ENCODE measurements at places on chromosomes 13 and 19.

DNA sequence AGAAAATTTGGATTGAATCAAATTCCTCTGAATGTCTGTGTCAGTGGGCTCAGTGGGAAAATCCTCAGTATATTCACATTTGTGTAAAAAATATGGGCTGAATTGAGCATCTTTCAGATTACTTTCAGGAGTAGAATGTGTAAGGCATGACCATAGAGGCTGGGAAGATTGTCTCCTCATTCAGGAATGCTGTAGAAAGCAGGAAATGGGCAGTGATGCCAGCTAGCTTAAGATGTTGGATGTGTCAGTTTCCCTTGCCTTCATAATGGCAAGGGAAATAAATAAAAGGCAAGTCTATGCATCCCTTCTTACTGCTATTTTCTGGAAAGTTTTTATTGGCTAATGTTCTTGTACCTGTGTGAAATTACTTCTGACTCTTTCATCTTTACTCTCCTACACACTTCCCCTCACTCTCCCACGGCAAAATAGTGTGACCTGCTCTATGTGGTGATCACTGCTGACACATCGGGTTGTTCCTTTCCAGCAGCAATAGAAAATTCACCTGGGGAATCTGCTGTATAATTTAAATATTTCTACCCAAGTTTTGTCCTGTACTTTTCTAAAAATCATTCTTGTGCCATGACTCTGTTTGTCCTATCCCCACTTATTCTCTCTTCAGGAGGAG lies 103.2 kb downstream of the LMO7 start:
- DNase-seq, result no peak

- DNase-seq, result peak; percentile 48
Measured at GRCh38 chr13:34750078-34750931, 191.8 kb upstream of the NBEA start.

DNA sequence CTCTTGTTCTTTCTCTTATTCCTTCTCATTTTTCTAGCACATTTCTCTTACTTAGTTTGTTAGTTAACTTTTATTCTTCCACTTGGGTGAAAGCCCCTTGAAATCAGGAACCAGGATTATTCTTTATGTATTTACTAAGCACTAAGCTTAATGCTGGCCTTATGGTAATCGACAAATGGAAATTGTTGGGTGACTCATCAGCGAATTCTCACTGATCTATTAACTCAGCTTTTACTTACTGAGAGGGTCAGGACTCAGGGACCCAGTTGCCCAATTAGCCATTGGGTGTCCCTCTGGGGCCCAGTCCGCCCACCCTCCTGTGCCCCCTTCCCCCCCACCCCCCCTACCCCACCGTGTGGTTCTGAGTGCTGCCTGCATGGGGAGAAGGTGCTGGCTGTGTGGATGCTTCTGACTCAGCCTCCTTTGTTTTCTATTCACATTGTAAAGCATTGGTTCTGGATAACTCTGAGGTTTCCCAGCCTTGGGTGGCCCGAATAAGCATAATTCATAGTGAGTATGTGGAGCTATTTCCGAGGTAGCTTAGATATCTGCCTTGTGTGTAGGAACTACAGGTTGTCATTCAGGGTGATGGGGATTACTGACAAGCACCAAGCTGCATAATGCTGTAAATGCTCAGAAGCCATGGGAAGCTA lies 240.9 kb downstream of the FGF9 start:
- no peak for DNase-seq

DNA sequence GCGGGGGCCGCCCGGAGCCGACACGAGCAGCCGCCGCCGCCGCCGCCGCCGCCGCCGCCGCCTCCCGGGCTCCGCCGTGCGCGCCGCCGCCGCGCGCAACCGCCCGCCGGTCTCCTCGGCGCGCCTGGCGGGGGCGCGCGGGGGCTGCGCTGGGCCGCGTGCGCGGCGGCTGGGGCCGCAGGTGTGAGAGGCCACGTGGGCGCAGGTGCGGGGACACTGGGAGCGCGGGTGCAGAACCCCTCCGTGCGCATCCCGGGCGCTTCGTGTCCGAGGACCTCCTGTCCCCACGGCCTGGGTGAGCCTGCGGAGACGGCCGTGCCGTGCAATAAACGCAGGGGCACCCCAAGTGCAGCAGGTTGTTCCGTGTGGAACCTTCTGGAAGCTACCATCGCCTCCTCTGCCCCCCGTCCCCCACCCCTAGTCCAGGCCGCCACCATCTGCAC lies at the start of gene LINGO3:
TSS of gene LINGO3 (minus strand) at position 41 of the 443 bp plus-strand sequence. CDS start 16,378 bp downstream, outside the sequence.
- DNase-seq, result no peak

- no peak for DNase-seq
Measured at GRCh38 chr13:99812625-99813024, 158.9 kb downstream of the ZIC5 start.

DNA sequence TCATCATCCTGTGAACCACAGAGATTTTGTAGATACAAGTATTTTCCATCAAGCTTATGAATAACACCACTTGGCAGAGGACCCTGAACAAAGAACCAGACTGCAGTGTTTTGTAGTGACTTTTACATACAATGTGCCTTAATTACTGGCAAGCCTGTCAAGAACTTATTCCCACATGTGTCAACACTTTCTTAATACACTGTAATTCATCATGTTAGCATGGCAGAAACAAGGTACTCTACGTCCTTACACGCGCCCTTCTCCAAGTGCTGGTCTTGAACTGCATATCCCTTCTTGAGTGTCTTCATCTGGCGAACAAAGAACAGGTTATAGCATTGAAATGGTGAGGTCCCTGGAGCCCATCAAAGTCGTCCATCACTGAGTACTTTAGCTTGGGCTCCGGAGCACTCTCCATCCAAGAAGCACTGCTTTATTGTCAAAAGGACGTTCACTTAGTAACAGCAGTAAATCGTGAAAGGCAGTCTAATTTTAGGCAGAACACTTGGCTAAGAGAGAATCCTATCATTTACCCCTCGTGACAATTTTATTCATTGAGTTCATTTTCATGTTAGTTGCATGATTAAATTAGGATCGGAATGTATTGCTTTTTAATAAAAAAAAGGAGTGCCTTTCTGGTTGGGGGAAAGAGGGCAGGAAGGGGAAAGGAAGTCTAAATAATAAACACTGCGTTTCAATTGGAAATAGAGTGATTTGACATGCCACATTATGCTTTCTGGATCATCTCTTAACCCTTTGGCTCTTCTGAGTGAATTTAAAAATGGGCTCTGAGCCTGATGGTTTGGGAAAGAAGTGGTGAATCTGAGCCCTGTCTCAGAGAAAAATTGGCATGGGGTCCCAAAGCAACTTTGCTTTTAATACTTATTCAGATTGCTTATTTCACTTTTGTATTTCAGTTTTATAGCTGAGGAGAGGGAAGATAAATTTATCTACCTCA lies 376.1 kb downstream of the DLEU7 start:
- DNase-seq, result no peak

GRCh38 chr13:25037057-25037813 lies 58.7 kb upstream of the PABPC3 start:
- DNase-seq, result no peak

- DNase-seq, result no peak
Measured at GRCh38 chr13:74305876-74306275, 171.7 kb upstream of the KLF12 start.

GRCh38 chr13:94712812-94713560 lies 641 bp upstream of the SOX21 start:
- DNase-seq, result no peak

DNA sequence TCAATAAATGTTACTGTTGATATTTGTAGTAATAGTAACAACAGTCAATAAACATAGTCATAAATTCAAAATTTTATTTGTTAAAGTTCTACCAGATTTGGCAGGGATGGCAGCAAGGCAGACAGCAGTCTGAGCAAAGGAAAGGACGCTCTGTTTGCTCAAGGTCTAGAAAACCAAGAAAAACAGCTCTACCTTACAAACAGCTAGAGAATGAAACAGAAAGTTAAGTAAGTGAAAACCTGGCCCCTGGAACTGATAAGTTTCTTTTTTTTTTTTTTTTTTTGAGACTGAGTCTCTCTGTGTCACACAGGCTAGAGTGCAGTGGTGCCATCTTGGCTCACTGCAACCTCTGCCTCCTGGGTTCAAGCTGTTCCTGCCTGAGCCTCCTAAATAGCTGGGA lies 27.9 kb downstream of the ENOX1 start:
- DNase-seq, result no peak

- DNase-seq, result no peak
Measured at GRCh38 chr19:2215281-2215751, 20.8 kb downstream of the PLEKHJ1 start.

DNA sequence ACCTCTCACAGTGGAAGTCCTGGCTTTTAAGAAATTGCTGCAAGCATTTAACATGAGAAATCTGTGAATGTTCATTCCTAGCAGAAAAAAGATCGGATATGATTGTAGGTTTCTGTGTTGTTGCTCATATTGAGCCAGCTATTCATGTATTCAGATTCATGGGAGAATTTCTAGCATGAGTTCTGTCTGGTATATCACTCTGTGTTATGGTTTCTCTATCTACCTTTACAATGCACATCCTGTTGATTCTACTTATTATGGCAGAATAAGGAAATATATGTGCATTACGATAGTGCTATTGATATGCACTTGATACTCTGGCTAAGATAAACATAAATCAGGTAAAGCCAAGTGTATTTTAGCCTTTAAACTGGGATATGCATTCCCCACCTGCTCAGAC lies 138.2 kb downstream of the KCNRG start:
- DNase-seq, result no peak

- DNase-seq, result no peak
Measured at GRCh38 chr13:73521985-73522524, 463.2 kb downstream of the KLF5 start.

- DNase-seq, result peak; percentile 32
Measured at GRCh38 chr13:113275387-113275786, 21.7 kb upstream of the LAMP1 start.

DNA sequence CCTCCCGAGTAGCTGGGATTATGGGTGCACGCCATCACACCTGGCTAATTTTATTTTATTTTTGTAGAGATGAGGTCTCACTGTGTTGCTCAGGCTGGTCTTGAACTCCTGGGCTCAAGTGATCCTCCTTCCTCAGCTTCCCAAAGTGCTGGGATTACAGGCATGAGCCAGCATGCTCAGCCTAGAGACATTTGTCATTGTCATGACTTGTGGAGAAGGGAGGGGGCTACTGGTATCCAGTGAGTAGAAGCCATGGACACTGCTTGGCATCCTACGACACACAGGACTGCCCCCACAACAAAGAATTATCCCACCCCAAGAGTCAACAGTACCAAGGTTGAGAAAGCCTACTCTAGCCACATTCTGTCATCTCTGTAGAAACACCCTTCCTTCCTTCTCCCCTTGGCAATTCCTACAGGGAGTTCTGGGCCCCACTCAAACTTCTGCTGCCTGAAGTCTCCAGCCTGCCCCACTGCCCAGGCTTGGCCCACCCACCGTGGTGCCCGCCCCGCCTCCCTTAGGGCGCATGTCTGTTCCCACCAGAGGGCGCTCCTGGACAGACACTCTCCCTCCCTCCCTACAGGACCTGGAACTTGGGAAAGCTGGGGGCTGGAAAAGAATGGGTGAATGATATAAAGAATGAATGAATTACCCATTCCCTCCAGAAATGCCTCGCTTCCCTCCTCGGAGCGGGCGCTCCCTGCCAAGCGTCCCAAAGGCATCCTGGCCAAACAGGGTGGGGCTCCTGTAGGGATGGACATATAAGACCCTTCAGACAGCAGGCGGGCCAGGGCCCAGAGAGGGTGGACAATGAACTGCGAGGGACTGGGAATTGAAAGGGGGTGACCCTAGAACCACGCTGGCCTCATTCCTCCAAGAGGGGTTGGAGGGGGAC lies 5.5 kb upstream of the EMP3 start:
- peak; percentile 83 for DNase-seq

DNA sequence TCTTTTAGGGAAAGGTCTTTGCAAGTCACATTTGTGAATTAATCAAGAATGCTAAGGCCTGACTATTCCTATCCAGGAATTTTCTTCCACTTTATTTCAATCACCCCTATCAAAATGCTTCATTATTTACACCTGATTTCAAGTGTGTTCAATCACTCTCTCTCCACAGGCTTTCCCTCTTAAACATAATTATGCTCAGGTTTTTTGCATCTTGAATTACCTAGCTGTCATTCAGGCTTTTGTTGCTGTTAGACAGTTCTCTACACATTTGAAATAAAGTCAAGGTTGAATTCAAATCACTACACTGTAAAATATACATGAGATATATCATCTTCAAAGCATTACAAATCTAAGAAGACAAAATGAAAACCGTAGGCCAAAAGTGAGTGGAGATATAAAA lies 941.3 kb upstream of the SLITRK1 start:
- no peak for DNase-seq

GRCh38 chr13:51260154-51260553 lies 38.0 kb downstream of the FAM124A start:
- DNase-seq, result no peak

- no peak for DNase-seq
Measured at GRCh38 chr19:18122424-18122823, 24.8 kb downstream of the MAST3 start.

DNA sequence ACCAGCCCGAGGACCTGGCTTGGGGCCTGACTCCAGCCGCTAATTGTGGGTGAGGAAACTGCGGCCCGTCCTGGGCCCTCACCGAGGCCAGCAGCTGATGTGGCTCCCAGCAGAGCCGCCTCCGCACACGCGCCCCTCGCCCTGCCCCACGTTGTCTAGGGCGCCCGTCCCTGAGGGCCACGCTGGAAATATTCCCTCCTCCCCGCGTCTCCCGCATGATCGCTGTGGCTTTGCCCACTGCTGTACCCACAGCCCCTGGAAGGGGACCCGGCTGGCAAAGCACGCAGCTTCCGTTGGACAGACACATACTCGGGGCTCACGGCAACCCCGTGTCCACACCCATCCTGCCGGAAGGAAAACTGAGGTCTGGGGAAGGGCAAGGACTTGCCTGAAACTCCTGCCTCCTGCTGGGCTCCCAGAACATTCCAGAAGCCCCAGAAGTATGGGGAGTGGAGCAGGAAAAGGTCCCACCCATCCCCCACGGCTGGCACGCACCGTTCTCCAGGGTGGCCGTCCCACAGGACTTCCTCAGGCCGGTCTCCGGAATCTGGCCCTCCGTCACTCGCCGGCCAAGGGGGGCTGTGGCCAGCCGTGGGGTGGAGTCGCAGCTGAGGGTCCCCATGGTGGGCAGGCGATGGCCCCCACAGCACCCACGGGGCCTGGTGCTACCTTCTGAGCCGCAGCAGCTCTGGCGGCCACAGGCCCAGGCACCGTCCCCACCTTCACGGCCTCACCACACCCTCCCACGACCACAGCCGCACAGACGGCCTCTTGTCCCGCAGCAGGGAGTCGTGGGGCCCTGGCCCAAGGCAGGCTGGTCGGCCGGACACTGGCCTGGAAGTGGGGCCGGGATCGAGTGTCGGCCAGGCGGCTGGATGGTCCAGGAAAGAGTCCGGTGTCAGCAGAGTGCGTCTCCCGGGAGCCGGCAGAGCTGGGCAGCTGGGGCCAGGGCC lies 13.6 kb upstream of the SHC2 start:
- DNase-seq, result no peak
